CMK (cell line): ENCODE measurements at places on chromosomes 2 and 18.

- no peak for DNase-seq
Observed at GRCh38 chr2:112494828-112495227, 12.9 kb downstream of the TTL start.

- DNase-seq: no peak
Observed at GRCh38 chr2:105584435-105585010, 160.2 kb upstream of the NCK2 start.

DNA sequence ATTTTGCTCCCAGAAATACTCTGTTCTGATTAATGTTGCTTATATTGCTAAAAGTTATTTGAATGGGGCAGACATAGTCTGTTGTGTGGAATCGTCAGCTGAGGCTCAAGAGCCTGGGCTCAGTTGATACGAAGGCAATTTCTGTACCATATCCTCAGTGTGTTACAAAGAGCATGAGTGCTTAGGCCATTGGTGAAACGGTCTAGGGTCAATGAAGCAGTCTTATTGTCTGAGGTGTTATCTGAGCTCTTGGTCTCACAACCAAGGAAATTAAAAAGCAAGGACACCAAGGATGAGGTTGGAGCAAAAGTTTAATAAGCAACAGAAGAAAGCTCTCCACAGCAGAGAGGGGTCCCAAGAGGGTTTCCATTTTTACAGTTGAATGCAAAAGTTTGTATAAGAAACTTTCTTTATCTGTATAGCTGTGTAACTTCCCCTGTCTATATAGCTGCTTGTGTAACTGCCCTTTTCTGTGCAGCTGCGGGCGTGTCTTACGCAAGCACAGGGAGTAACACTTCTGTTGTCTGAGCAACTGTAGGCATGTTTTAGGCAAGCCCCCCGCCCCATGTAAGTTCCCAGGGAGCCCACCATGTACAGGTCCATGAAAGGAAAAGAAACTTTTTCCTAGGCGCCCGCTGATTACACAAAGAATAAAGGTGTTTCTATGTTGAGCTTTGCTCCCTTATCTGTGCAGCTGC, 40.6 kb upstream of the DSC1 start:
- no peak for DNase-seq

- no peak for DNase-seq
Observed at GRCh38 chr2:237691029-237691907, 63.9 kb downstream of the LRRFIP1 start.

- DNase-seq: no peak
Observed at GRCh38 chr2:17317439-17317976, 200.7 kb downstream of the RAD51AP2 start.

- no peak for DNase-seq
Observed at GRCh38 chr18:35282353-35282752, 7.7 kb downstream of the ZSCAN30 start.

- DNase-seq: no peak
Observed at GRCh38 chr18:50289108-50289443, 1.6 kb upstream of the CXXC1 start.

DNA sequence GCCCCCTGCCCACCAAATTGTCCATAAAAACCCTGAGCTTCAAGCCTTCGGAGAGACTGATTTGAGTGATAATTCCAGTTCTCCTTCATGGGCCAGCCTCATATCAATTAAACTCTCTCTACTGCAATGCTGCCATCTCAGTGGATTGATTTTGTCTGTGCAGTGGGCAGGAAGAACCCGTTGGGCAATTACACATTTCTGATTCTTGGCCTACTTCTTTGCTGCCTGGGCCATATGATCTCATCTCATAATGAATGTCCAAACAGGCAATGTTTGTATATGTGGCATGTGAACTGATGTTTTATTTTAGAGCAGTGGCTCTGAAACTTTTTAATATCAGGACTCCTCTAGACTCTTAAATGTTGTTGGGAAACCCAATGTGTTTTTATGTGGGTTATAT, 101.2 kb upstream of the SLC38A11 start:
- DNase-seq: no peak

DNA sequence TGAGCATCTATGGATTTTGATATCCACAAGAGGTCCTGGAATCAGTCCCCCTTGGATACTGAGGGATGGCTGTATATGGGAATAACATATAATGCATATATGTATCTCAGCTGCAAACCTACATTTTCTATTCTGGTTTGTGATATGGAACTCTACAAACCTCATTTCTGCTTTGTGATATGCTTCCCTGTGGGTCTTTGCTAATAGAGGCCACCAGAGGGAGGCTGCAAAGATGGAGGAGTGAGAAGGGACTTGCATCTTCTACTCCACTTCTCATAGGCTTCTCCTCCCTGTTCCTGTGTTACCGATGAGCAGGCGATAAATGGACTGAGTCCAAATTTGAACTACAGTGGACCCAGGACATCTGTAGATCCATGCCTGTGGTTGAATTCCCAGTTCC, 37.8 kb downstream of the ARID5A start:
- DNase-seq: no peak

- peak; percentile 84 for DNase-seq
Observed at GRCh38 chr2:12705742-12706141, 11.0 kb upstream of the TRIB2 start.

- DNase-seq: no peak
Observed at GRCh38 chr2:62186156-62186905, 9.6 kb upstream of the B3GNT2 start.

GRCh38 chr2:43363120-43363519, 136.7 kb upstream of the ZFP36L2 start:
- DNase-seq: no peak

- DNase-seq: no peak
Observed at GRCh38 chr2:96881349-96882195, 11.7 kb upstream of the SEMA4C start.

GRCh38 chr2:188788621-188789020, 185.6 kb upstream of the COL3A1 start:
- DNase-seq: no peak

- DNase-seq: no peak
Observed at GRCh38 chr2:113213061-113213930, 39.5 kb downstream of the PSD4 start.

DNA sequence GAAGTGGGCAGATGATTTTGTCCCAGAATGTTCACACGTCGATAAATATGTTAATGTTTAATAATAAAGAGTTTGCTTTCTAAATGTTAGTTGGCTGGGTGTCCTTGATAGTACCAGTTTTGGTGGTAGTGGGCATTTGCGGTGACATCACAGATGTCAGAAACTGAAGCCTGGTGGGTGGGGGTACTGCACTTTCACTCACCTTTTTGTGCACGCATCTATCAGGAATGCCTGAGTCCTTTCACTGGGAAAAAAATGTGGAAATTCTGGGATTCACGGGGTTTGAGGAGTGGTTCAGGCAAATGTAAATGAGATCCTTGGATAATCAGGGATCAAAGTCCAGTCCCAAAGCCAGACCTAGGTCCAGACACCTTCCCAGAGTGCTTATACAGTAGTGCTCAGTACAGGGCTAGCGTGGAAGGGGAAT, 3.2 kb downstream of the EPAS1 start:
- DNase-seq: no peak

- peak; percentile 79 for DNase-seq
Observed at GRCh38 chr2:217222309-217222910, 362.5 kb upstream of the TNP1 start.

DNA sequence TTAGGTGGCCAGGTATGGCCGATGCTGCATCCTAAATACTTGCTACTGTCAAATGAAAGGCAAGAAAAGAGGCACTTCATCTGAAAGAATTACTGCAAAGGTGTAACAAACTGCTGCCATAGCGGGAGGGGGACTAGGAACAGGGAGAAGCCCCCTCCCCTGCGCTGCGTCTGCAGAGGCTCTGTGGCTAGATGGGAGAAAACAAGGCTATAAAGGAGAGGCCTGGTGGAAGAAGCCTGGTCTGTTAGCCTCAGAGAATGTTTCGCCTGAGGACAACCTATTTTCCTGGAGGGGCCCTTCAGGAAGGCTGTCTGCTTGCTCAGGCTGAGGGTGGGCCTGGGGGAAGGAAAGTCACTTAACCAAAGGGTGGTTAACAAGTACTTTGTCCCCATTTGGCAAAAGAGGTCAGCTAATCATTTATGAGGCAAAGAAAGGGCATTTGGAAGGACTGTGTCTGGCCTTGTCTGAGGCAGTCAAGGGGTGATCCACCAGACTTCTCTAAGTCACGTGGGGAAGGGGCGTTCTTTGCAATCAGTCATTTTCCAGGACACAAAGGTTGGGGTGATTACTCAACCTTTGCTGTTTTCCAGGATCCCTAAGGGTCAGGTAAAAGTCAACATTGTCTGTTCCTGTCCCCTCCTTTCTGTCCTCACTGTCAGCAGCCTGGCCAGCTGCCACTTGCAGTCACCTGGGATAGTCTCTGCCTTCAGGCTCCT, 103.0 kb upstream of the TMEM200C start:
- no peak for DNase-seq

DNA sequence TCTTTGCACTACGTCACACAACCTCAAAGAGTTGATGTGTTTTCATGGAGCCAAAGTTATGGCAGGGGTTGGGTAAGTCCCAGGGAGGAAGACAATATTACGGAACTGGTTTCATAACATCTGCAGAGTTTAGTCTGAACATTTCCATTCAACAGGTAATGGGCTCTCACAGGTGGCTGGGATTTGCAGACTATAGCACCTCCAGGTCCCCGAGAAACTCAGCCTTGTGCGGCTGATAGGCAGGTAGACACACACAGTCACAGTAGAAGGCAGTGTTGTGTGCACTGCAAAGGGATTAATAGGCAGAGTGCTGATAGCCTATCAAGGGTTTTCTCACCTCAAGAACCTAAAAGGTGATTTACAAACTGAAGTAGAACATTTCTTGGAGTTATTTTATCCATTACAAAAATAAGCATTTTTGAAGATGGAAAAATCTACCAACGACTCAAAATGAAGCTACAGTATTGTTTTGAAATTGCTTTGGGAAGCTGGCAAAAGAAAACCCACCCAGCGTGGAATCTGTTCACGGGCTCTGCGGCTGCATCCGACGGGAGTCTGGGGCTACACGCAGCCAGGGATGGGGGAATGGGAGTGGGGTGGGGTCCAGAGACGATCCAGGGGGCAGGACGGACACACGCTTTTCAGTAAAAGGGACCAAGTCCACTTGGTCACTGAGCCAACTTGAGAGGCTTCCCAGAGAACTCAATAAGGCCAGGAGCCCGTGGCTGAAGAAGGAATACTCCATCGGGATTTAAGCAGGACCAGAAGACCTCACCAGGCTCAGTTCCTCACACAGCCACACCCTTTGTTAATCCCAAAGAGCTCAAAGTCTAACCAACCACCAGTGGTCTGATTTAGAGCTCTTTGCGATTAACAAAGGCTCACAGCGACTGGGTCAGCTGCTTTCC, 82.9 kb downstream of the CHRNA1 start:
- no peak for DNase-seq

GRCh38 chr2:59029058-59029457, 787.9 kb upstream of the FANCL start:
- DNase-seq: no peak

DNA sequence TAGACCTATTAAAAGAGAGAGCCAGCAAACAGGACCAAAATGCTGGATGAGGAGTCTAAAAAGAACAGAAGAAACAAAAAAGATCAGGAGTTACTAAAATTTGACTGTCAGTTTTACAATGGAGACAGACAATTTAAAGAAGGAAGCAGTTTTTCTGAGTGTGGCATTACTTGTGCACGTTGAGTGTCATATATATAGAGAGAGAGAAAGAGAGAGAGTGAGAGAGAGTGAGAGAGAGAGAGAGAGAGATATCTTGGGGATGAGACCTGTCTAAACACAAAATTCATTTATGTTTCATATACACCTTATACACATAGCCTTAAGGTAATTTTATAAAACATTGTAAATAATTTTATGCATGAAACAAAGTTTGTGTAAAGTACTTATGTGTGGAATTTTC, 2.1 kb upstream of the GALNT3 start:
- no peak for DNase-seq

DNA sequence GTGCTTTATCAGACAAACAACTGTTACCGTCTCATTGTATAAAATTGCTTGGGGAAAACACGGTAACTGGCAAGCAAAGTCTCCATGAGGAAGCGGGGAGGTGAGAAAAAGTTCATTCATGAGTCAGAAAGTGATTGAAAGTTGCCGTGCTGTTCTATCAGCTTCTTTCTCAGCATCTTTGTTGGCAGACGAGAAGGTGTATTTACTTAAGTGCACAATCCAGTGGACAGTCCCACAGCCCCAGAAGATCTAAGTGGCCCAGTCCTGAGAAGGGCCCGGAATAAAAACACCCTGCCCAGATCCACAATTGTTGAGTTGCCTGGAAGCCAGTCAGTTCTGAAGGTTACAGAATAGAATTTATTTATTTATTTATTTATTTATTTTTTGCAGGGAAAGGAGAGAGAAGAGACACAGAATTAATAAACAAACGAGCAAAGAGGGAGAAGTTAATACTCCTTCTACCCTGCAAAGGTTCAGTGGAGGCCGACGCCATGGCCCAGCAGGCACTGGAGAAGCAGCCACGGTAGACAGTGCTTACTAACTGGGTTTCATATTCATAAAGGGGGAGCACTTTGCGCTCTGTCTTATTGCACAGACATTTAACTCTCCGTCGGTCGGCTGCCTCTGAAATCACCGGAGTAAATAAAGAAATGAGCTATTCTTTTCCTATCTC, 676.0 kb upstream of the SALL3 start:
- no peak for DNase-seq

- DNase-seq: no peak
Observed at GRCh38 chr2:106843001-106843909, 42.7 kb downstream of the ST6GAL2 start.

- no peak for DNase-seq
Observed at GRCh38 chr2:179349670-179350303, 85.2 kb upstream of the SESTD1 start.

- no peak for DNase-seq
Observed at GRCh38 chr2:23645230-23645808, 260.3 kb downstream of the KLHL29 start.

DNA sequence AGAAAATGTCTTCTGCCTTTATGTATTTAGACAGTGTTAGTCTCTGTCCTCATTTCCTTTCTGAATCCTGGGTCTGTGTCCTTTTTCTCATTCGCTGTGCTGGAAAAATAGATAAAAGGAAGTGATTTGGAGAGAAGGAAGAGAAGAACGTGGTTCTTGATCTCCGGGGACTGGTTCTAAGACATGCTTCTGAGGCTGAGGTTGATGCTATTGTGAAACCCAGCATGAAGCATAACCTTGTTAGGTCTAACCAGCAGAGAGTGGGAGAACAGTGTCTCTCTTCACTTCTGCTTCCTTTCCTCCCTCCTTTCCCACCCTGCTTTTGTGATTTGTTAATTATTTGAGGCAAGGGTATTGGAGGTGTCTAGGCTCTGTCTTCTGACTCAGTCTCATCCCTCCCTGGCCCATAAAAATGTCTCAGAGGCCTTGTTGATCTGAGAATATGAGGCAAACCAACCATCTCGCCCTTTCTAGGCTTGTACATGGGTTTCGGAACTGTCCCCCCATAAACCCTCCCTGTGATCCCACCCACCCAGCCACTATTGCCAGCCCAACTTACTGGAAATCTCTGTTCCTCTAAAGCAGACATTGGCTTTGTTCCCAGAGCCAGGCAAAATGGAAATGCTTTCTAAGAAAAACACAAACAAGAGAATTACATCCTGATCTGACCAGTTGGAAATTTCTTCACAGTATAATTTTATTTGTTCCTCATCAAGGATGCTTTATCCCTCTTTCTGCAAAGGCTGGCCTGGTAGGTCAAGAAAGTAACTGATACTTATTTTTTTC, 360.6 kb upstream of the TNP1 start:
- no peak for DNase-seq
